Activated CD4-positive, alpha-beta T cell treated with anti-CD3 and anti-CD28 coated beads for 36 hours (primary cell): ENCODE measurements at places on chromosomes 11 and 22.

GRCh38 chr11:31720671-31721365, 90.3 kb downstream of the PAX6 start:
- no peak for DNase-seq

GRCh38 chr11:1340111-1340510, 30.7 kb upstream of the TOLLIP start:
- DNase-seq, result no peak

- DNase-seq, result no peak
Observed at GRCh38 chr11:66183494-66184048, 84.9 kb upstream of the RAB1B start.

GRCh38 chr11:6566704-6567370, 36.6 kb downstream of the RRP8 start:
- DNase-seq, result no peak

DNA sequence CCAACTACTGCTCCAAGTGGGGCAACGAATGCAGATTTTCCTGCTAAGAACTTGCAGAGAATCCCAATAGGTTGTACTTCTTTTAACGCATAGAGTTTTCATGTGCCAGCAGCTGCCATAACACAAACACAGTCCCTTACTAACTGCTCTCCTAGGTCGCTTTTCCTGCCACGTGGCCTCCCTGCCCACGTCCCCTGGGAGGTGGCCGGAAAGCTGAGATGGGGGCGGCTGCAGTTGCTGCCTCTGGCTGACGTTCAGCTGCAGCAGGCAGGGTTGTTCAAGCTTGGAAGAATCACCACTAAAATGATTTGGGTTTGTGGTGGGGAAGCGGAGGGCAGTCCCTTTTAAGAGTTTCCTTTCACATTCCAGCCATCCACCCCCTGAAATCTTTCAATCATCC, 39.3 kb downstream of the ZNF202 start:
- no peak for DNase-seq
